ENCODE measurements at places on chromosomes 16 and 17. TPM values are rescaled to one million over a fixed set of nuclear protein-coding genes. Genes with fewer than 3 reads are reported as not detected.

- DNase-seq = no peak
Measured at GRCh38 chr16:79582789-79583188, 17.7 kb downstream of the MAF start.

DNA sequence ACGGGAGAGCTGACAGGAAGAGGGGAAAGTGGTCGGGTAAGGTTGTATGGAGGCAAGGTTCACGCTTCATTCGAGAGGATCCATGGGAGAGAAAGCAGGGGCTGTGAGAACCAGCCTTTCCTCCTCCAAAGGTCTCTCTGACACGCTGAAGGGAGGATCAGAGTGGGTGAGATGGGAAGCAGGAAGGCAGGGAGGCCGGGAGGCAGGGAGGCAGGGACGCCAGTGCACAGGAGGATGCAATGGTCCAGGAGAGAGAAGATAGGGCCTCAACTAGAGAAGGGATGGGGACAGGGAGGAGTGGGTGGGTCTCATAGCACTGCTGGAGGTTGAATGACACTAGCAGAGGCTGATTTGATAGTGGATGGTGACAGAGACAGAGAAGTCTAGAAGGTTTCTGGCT lies 54.1 kb downstream of the PIMREG start:
- no peak for DNase-seq

DNA sequence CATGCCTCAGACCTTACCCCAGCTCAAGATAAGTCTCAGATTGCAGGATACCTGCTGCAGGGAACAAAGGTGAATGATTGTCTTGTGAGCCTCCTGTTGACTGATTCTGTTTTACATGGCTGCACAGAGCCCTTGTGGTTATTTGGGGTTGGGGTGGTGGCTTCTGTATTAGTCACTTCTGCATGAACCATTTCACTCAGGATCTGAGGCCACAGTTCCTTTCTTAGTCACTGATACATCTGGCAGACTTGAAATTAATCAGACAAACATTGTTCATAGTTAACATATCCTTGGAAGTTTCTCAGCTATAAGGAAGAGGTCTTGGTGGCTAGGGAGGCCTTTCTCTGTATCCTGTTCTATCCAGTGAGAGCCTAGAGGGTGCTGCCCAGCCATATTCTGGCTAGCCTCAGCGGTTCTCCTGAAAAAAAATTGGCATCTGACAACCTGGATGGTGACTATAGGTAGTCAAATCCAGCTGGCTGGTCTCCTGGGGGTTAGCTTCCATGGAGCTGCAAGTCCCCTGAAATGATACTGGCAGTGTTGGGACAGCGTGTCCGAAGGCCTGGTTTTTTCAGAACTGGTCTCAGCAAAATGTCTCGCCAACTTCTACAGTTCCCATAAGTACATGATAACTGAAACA lies 8.4 kb upstream of the PLK1 start:
- DNase-seq = no peak

GRCh38 chr17:79702034-79702433 lies 28.7 kb upstream of the ENPP7 start:
- no peak for DNase-seq

SDR42E2 gene
- total RNA-seq = not detected

PRSS22 gene
- 2.3 TPM for total RNA-seq

GRCh38 chr16:23836078-23836403 lies 258 bp downstream of the PRKCB start:
- DNase-seq = no peak

KCNJ2 gene
- total RNA-seq = 11.4 TPM

DNA sequence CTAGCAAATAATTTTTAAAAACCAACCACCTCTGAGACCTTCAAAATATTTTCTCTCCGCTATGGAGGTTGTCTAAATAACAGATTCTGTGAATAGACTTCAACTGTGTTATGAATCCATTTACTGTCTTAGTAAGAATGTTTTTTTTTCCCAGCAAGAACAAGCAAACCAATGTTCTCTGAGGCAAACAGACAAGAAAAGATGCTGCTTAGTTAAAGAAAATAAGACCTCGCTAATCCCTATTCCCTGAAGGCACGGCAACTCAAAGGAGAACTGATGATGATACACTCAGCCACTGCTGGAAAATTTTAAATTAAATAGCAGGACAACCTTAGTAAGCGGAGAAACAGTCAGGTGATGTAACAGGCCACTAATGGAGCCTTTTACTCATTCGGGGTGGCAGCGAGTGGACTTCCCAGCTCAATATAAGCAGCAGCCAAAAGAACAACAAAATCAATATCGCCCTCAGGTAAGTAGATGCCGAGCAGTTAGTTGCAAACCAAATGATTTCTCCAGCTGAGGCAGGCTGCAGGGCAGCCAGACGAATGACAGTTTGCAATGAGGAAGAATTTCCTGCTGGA lies 81.8 kb downstream of the CPPED1 start:
- DNase-seq = no peak

DNA sequence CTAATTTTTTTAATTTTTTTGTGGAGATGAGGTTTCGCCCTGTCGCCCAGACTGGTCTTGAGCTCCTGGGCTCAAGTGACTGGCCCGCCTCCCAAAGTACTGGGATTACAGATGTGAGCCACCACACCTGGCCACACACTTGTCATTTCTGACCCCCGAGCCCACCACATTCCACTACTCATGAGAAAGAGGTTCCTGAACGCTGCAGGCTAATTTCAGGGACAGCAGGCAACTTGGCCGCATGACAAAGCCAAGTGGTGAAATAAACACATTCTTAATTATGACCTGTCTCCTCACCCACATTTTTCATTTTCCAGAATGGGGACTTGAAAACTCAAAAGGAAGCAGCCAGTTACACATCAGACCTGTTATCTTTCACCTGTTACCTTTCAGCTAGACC lies 114.5 kb downstream of the ABCC6 start:
- DNase-seq = no peak

TMIGD1 gene
- not detected for total RNA-seq

NME1 gene
- total RNA-seq = 18.1 TPM

Measured in lower leg skin (tissue), 4 donors.